ENCODE measurements at places on chromosomes 16 and 17.

- no peak for DNase-seq
These were observed 95.5 kb downstream of the GNAO1 start for GRCh38 chr16:56286809-56287208.

GRCh38 chr17:37541880-37542660, 52.4 kb downstream of the DUSP14 start:
- no peak for DNase-seq

- peak; percentile 34 for DNase-seq
These were observed 27.3 kb upstream of the ABCC12 start for GRCh38 chr16:48182979-48183537.

GRCh38 chr16:28158136-28158535, 53.6 kb downstream of the XPO6 start:
- no peak for DNase-seq

- DNase-seq, result peak; percentile 7
These were observed 3.9 kb upstream of the SGCA start for GRCh38 chr17:50161911-50162288.

DNA sequence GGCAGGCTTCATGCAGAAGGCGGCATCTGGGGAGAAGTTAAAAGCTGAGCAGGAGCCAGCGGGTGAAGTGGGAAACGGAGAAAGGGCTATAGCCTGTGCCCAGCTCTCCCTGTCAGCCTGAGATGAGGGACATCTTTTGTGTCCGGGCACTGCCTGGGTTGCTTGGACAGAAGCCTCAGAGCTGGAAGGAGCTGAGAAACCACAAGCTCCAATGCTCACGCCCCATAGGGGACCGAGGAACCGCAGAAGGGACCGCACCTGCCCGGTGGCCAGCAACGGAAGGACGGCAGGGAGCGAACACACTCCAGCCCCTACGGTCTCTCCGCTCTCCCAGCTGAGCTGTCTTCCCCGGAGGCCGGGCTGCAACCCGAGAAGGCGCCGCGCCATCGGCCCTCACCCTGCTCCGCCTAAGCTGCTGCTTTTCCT, 175.8 kb downstream of the NPIPB11 start:
- peak; percentile 69 for DNase-seq

GRCh38 chr16:84082835-84083569, 33.7 kb downstream of the MBTPS1 start:
- no peak for DNase-seq

DNA sequence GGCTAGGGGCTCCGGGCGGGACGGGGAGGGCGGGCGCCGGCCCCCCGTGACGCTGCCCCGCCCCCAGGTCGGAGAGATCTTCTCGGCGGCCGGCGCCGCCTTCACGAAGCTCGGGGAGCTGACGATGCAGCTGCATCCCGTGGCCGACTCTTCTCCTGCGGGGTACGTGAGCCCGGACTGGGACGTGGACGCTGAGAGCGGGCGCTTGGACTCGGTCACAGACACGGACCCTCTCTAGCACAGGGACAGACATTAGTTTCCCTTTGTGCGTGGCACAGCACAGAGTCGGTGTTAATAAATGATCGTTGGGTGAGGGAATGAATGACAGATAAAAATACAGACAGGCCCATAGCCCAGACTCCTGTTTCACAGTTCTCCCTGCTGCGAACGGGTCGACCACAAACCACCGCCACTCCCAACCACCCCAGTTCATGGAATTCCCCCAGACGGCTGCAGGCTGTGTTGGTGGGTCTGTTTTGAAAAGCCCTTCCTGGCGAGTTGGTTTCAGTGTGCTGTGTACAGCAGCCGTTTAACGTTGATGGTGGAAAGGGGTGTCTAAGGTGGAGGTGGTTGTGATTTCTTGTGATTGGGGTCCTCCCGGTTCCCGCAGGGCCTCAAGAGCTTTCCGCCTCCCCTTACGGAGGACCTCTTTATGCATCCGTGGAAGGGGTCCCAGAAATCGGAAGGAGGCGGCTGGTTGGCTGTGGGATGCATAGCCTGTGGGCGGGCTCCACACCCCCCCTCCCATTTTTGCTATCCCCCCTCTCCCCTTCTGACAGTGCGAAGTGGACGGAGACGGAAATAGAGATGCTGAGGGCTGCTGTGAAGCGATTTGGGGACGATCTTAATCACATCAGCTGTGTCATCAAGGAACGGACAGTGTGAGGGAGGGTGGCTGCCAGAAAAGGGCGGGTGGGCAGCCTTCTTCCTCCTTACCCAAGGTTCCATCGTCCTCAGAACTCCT, 2.9 kb downstream of the RNASEK start:
- DNase-seq, result peak; percentile 40

Measured in SJCRH30 (cell line).